Putamen (tissue), 1 donor: ENCODE measurements at places on chromosomes 2 and 18.

GRCh38 chr2:194925742-194926141 lies 731.3 kb upstream of the SLC39A10 start:
- DNase-seq: no peak

- DNase-seq: no peak
Measured at GRCh38 chr2:99084256-99084655, 57.3 kb upstream of the C2orf15 start.

DNA sequence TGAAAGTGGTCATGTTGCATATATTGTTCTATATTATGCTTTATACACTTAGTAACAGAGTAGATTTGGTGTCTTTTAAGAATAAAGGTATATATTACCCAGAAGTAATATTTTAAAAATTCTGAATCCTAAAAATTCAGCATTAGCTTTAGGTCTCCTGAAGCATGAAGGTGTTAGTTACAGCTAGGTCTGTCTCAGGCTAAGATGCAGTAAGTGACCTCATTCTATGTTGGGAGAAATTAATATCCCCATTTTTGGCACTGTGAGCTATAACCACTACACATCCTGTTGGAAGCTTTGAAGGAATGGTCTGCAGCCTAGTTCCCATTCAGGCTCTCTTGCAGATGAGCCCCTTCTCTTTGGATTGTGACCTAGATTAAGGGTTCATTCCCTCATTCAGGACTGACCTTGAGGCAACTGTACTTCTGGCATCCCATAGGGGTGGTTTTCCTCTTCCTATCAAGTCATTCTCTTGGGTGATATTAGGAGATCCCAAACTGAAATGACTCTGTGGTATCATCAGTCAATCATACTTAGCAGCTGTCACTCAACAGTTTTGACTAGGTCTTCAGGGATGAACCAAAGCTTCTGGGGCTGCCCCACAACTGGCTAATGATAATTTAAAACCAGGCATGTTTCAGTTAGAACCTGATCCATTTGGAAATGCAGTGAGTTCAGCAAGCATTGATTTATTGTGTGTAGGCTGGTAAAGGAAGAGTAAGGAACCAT lies 117.7 kb downstream of the GPD2 start:
- DNase-seq: no peak

DNA sequence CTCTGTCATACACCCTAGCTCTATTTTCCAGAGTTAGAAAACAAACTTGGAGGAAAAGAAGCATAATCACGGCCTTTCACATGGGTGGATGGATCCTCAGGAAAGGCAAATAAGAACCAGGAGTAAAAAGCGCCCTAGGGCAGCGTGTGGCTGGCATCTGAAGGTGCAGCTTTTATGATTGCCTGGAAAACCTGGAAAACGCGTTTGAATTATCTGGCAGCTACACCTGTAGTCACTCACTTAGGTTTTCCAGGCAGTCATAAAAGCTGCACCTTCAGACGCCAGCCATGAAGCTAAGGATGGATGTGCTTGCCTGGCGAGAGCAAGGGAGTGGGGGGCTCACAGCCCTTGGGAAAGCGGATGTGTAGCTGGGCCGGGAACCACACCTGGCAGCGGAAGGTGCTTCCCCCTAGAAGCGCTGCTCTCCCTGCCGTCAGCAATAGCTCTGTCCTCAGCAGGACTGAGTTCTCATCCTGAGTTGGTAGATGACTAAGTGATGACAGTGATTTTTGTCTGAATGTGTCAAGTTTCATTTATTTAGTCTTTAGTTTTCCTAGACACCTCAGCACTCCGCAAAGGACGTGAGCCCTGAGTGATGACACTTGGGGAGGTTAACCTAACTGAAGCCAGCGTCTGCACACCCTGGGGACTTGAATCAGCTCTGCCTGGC lies 82.0 kb downstream of the DCDC2C start:
- DNase-seq: no peak

DNA sequence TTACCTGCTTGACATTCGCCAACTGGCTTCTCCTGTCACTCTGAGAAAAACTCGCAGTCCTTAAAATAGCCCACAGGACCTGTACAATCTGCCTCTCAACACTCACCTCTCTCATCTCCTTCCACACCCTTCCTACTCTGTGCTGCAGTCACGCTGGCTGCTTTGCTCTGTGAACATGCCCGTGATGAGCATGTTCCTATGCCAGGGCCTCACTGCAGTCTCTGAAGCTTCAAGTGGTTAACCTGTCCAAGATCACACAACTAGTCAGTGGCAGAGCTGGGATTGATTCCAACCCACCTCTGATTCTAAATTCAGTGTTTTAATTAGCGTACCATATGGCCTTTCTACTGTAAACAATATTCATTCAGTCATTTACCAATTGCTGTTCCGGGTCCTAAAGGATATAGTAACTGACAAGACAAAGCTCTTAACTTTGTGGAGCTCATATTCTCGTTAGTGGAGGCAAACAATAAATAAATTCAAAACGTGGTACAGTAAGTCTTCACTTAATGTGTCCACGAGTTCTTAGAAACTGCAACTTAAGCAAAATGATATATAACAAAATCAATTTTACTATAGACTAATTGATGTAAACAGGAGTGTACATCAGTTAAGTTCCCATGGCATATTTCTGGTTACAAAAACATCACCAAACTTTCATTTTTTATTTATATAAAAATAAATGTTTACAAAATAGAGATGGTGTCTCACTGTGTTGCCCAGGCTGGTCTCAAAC lies 38.9 kb upstream of the FBXO11 start:
- no peak for DNase-seq

DNA sequence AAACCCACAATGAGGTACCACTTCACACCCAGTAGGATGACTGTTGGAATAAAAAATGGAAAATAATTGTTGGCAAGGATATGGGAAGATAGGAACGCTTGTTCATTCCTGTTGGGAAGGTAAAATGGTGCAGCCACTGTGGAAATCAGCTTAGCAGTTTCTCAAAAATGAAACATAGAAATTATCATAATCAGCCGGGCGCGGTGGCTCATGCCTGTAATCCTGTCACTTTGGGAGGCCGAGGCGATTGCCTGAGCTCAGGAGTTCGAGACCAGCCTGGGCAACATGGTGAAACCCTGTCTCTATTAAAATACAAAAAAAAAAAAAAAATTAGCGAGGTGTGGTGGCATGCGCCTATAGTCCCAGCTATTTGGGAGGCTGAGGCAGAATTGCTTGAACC lies 23.4 kb downstream of the AMER3 start:
- no peak for DNase-seq

DNA sequence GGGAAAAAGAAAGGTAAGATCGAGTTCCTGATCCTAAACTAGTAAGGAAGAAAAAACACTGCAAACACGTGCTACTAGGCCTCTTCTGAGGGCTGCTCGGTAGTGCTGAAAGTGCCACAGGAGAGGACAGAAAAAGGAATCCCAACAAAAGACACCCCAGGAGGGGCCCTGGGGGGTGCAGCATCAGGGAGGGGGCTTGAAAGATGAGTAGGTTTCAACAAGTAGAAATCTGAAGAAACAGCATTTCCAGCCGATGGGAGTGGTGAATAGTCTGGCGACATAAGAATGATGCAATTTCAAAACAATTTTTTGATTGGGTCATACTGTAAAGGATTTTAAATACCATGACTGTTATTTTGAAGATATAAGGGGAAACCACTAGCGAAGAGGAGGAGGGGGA lies 98.6 kb downstream of the NOL10 start:
- DNase-seq: no peak

- DNase-seq: no peak
Measured at GRCh38 chr18:76491473-76491775, 3.6 kb downstream of the ZNF516 start.

- DNase-seq: no peak
Measured at GRCh38 chr2:85541753-85542457, 2.9 kb downstream of the MAT2A start.

- no peak for DNase-seq
Measured at GRCh38 chr2:187477051-187477450, 29.0 kb upstream of the CALCRL start.

DNA sequence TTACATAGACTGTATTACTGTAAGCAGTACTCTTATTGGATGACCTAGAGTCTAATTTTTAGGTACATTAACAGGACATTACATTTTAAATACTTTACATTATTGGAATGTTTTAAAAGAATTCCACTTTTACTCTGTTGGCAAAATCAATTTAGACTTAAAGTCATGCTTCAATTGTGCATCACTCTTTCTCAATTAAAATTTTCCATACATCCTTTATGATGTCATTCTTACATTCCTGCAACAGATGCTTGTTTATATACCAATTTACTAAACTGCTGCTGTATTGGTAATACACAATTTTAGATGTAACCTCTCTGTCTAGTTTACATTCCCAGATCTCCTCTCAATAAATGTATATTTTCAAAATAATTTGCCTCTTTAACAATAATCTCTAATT lies 440.1 kb downstream of the ZEB2 start:
- DNase-seq: no peak

GRCh38 chr2:234395891-234396420 lies 100.9 kb downstream of the ARL4C start:
- DNase-seq: no peak

DNA sequence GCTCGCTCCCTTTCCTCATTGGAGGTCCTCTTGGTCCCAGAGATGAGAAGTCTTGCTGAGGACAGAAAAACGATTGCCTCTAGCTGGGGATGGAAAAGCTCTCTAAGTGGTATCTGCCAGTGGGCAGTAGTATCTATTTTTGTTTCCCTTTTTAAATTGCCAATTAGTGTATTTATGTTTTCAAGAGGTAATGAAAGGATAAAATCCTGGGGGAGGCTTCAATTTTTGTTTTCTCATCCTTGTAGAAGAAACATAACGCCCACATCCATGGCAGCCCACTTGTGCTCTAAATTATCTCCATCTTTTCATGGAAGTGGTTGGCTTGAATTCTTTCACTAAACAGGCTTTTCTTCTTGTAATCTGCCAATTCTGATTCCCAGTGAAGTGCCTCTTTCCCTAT lies 14.3 kb downstream of the ANKRD29 start:
- no peak for DNase-seq

- no peak for DNase-seq
Measured at GRCh38 chr18:48300463-48300961, 108.7 kb downstream of the ZBTB7C start.

- DNase-seq: no peak
Measured at GRCh38 chr2:178927173-178927572, 120.0 kb upstream of the TTN start.

DNA sequence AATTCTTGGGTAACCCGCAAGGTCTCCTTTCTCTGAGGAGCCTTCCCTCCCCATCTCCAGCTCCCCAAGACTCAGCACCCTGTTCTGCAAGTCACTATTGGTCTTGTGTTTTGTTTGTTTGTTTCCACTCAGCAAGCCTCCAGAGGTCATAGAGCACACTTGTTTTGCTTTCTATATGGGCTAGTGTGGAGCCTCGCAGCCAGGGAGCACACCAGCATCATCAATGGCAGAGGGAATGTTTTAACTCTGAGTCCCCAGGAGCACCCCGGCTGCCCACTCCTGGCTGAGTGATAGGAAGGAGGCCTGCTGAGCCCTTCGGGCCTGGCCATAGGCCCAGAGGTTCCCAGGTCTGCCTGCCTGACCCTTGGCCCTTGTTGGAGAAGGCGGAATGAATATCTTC lies 36.6 kb downstream of the GLI2 start:
- no peak for DNase-seq

DNA sequence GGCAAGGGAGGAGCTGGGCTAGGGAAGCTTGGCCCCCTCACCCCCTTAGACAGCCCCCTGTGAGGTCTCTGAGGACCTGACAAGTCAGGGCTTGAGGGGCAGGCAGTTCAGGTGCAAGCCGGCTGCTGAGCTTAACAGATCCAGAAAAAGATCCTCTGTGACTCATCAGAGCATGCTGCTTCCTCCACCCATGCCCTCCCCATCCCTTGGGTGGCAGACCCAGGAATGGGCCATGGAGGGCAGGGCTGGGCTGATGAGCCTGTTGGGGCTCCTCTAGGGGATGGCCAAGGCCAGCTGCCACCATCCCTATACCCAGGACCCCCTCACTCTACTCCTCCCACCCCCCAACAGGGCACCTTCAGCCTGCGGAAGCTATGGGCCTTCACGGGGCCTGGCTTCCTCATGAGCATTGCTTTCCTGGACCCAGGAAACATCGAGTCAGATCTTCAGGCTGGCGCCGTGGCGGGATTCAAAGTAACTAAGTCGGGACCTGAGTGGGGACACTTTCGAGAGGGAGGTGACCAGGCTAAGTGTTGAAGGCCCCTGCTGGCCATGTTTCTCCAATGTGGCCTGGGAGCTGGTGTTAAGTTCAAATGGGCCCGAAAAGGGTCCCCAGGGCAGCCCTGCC lies 1.9 kb downstream of the SLC11A1 start:
- DNase-seq: no peak

DNA sequence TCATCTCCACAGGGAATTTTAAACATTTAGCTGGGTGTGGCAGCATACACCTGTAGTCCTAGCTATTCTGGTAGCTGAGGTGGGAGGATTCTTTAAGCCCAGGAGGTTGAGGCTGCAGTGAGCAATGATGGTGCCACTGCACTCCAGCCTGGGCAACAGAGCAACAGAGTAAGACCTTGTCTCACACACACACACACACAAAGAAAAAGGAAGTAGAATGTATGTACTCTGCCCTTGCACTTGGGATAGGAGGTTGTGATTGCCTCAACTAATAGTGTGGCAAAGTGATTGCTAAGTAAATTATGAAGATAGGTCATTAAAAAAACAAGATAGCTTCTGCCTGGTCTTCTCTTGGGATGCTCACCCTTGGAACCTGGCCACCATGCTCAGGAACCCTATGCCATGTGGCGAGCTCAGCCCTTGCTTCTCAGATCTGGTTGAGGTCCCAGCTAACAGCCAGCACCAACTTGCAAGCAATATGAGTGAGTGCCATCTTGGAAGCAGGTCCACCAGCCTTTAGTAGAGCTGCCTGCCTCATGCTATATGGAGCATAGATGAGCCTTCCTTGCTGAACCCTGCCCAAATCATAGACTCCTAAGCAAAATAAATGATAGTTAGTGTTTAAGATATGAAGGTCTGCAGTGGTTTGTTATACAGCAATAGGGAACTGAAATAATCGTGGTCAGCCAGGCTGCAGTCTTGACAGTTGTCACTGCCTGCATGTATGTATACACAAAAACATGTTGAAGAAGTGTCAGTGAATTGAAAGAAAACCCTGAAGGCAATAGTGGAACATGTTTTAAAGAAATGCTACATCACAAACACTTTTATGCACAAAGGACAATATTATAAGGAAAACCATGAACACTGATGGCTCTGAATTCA lies 30.1 kb upstream of the PNO1 start:
- no peak for DNase-seq

GRCh38 chr2:222904557-222905258 lies 43.9 kb downstream of the ACSL3 start:
- DNase-seq: no peak

DNA sequence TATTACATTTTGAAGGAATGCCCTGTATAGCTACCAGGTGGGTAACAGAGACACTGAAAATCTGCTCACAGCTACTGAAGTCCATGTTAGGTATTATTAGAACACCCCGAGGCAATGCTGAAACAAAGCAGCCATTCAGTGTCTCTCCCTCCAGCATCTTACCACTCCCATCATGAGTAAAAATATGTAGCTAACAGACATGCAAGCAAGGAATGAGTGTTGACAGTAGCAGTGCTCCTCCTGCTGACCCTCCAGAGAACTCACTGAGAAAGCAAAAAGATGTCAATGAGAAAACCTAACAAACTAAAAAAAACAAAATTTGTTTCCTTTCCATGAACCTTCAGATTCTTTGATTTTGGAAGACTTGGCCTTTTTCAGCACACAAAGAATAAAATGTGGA lies 393.9 kb downstream of the LRRTM1 start:
- no peak for DNase-seq
